T47D (cell line): ENCODE measurements at places on chromosomes 16 and 17.

- no peak for DNase-seq
Measured at GRCh38 chr17:50049636-50050035, 6.3 kb upstream of the ITGA3 start.

- no peak for DNase-seq
Measured at GRCh38 chr16:88065747-88066142, 114.5 kb downstream of the BANP start.

- no peak for DNase-seq
Measured at GRCh38 chr17:56979091-56979480, 1.2 kb downstream of the SCPEP1 start.

- DNase-seq = no peak
Measured at GRCh38 chr16:9126609-9127008, 35.2 kb downstream of the HAPSTR1 start.

DNA sequence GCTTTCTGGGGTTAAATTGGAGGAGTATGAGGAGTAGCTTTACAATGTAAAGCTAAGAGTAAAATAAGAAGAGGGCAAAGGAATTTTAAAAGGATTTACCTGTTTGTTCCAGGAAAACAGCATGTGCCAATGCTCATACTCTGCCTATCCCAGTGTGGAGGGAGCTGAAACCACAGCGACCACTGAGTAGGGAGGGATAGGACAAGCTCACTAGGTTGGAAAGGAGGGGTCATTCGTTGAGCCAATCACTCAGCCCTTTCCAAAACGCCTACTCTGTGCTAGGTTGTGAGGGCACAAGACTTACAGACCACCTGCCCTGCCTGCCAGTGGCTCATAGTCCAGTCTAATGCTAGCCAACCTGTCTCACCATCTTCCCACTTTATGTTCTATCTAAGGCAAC, 1.1 kb upstream of the DNAJC7 start:
- no peak for DNase-seq

DNA sequence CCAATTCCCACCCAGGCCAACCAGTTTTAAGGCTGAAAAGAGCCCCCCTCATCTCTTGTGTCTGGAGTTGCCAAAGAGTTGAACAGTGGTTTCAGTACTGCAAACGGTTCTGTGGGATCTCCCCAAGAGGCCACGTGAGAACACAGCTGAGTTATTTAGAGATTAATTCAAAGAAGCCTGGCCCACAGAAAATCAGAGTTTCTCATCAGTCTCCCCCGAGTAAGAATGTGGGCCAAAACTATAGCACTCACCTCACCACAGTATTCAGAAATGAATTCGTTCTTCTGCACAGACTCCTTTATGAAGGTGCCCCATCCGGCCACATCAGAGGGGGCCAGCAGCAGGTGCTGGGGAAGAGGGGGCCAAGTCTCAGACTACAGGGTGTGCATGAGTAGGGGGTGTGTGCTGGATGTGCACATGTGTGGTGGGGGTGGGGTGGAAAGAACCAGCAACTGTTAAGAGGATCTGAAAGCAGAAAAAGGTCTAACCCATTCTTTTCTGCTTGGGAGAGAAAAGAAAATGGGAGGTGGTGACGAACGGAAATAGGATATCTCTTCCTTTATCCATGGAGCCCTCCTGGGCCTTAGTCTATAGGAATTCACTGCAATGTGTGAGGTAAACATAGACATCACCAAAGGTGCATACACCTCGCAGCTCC, 22.6 kb downstream of the CNTNAP1 start:
- DNase-seq = no peak

DNA sequence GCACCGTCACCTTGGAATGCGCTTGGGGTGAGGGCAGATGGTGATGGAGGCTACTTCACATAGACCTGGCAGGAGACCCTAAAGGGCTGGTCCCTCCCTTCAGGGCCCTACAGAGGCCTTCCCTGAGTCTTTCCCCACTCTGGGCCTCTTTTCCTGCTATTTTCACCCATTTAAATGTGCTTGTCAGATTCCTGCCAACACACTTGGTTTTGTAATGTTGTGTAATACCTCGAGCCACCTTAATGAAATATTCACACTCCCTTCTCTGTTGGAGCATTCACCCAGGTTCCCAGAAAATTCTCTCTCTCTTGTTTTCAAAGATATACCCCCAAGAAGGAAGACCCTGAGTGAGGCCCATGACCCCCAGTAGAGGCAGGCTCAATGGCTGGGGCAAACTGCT, 456.6 kb upstream of the DYNLRB2 start:
- no peak for DNase-seq
